Activated CD8-positive, alpha-beta memory T cell treated with anti-CD3 and anti-CD28 coated beads for 4 hours (primary cell): ENCODE measurements at places on chromosomes 1 and 21.

GRCh38 chr1:23593042-23593521 is 33.8 kb upstream of the ID3 start:
- DNase-seq = no peak

DNA sequence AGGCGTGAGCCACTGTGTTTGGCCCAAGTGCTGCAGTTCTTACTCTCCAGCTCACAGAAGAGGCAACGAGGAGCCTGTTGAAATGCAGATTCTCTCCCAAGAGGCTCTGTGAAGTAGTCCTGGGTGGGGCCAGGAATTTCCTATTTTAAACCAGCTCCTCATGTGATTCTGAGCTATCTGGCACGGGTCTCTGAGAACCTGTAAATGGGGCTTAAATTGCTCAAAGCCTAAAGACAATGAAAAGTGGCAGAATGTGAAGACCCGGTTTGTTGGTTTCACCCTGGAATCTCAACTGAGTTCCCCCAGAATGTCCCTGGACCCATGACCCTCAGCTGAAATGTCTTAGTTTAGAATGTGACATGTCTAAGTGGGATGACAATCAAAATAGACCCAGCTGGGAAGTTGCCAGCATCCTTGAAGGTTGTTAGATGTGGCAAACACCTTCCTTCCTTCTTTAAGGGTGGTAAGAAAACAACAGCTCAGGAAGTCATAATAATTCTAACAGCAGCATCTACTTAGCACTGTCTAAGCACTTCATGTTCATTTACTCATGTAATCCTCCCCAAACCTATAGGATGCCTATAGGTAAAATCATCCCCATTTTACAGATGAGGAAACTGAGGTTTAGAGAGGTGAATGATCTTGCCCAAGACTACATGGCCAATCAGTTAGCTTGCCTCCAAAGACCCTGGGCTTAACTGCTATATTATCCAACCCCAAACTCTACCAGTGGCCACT is 20.9 kb upstream of the ATP5PO start:
- DNase-seq = no peak

DNA sequence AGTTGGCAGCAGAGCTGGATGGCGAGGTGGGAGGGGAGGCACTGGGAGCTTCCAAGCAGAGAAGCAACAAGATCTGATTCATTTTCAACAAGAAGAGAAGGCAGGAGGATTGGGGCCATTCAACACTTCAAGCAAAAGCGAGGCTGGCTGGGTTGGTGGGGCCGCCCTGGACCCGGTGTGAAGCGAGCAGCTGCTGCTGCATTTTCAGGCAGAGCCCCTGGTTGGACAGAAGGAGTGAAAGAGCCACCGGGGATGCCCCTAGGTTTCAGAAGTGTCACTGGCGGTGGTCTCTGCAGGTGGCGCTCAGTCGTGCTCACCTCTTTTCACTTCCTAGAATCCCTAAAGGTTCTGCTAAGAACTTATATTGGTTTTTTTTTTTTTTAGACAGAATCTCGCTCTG is 18.0 kb downstream of the SLC2A7 start:
- no peak for DNase-seq

DNA sequence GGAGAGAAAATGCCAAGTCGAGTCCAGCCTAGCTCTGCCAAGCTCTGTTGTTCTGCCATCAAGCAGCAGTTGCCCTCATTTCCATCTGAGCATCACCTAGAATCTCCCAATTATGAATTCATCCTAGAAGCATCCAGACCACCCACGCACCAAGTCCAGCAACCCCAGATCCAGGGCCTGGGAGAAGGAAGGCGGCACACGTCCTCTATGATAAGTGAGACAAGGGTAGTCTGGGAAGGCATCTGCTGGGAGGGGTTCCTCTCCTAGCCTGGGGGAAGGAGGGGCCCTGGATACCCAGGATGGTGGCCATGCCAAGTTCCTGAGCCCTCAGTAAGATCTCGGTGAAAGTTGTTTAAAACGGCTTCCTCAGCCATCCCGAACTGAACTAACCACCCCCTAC is 70.7 kb downstream of the VWA5B1 start:
- DNase-seq = no peak

- DNase-seq = no peak
These were observed 306.6 kb upstream of the LYPLAL1 start for GRCh38 chr1:218867066-218867465.

- no peak for DNase-seq
These were observed 55.3 kb downstream of the NTPCR start for GRCh38 chr1:233005703-233006102.

DNA sequence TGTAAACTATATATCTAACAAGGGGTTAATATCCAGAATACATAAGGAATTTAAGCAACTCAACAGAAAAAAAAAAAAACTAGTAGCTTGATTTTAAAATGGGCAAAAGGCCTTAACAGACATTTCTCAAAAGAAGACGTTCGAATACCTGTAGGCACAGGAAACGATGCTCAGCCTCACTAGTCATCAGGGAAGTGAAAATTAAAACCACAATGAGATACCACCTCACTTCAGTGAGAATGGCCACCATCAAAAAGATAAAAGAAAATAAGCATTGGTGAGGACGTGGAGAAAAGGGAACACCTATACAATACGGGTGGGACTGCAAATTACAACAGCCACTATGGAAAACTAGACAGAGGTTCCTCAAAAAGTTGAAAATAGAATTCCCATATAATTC is 37.3 kb downstream of the NPHP4 start:
- DNase-seq = no peak

DNA sequence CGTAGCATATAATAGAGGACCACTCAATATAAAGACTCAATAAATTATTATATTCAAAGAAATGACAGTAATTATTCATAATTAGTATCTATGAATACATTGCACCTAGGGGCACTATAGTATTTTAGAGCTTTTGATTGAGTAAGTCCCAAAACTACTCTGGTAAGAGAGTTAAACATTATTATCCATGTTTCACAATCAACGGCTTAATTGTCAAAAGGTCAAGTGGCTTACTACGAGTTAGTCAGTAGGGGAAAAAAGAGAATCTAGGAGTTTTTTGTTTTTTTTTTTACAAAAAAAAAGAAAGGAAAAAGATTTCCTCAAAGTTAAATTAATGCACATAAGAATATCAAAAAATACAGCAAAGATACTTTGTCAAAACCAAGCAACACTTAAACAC is 20.4 kb upstream of the LAMC1 start:
- no peak for DNase-seq

DNA sequence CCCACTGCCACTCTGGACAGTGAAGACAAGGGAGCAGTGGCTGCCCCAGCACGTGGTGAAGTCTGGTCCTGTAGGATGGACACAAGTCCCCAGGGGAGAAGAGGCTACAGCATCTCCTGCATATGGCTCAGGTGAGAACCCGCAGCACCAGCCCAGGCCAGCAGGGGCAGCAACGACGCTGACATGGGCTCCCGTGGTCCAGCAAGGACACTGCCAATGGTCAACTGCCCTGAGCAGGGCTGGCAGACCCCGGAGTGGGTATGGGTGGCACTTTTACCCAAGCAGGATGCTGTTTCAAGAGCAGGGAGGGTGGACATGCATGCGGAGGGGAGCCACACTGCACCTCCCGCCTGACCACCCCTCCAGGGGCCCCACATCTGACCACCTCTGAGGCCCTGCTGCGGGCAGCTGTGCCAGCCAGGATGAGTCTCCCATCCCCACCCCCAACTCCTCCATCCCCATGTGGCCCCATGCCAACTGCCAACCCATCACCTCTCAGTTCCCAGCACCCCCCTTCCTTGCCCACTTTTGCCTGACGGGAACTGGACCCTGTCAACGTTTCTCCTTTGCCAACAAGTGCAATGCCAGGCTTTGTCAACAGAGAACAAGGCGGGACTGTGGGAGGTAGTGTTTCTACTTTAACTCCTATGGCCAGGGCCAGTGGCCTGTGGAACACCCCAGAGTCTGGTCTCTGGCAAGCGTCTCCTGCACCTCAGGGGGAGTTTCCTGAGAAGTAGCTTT is 8.6 kb downstream of the MORN1 start:
- no peak for DNase-seq

GRCh38 chr1:181141431-181141910 is 53.0 kb downstream of the IER5 start:
- DNase-seq = peak; percentile 29

DNA sequence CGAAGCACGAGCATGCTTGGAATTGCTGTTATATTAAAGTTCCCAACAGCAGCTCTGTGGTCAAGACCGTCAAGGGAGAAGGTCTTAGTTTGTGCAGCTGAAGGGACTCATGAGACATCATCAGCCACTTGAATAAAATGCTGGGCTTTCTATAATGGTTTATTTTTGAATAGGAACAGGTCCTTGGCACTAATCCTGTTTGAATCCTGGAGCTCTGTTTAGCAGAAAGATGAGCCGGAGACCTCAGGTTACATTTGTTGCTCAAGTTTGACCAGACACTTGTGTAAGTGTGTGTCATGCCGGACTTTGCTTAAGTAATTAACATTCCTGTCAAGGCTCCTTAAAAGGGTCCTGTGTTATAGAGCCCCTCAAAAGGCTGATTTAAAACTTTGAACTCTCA is 186.5 kb downstream of the ROR1 start:
- DNase-seq = no peak

GRCh38 chr1:44808063-44808937 is at the start of gene BTBD19:
BTBD19 (plus strand) TSS chr1:44808523; CDS start chr1:44808821, 298 bp downstream.
- peak; percentile 68 for DNase-seq

- DNase-seq = peak; percentile 60
These were observed 4.4 kb upstream of the ZNF692 start for GRCh38 chr1:248862998-248863881.

GRCh38 chr1:10484521-10484920 is 9.8 kb downstream of the PEX14 start:
- no peak for DNase-seq

DNA sequence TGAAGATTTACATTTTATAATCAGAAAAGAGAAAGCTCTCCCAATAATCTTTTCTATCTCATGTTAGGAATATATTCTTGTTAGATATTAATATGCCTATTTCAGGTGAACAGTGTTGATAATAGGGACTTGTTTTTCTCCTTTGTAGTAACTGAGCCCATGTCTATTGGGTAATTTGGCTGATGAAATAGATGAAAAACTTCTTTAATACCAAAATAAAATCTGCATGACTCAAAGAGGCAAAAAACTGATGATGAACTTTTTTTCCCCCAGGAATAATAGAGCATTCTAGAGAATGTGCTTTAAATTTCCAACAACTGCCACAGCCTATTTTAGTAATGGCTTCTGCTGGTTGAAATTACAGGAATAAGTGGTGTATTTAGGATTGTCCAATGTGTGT is 178.9 kb upstream of the GREM2 start:
- no peak for DNase-seq

DNA sequence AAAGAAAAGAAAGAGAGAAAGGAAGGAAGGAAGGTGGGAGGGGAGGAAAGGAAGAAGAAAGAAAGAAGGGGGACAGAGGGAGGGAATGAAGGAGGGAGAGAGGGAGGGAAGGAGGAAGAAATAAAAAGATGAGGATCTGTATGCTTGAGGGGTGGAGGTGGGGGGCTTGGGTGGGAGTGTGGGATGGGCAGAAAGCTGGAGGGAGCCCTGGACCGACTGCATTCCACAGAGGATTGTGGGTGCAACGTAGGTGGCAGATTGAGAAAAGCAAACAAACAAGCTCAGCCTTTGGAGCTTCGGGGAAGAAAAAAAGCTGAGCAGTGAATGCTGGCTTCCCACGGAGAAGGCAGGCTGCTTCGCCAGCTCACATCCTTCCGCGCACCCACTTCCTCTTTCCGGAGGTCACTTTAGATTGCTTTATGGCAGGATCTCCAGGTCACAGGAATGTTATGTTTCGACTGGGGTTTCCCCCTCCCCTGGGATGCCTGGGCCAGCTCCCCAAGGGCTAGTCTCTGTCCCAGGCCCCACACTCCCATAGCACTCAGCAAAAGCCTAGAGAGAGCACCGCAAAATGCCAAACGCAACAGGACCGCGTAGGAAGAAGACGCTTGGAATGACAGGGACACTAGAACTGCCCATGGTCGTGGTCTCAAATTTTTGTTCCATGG is 20.7 kb upstream of the LGALS8 start:
- no peak for DNase-seq

- no peak for DNase-seq
These were observed 105.4 kb downstream of the SLC45A1 start for GRCh38 chr1:8423269-8423691.

DNA sequence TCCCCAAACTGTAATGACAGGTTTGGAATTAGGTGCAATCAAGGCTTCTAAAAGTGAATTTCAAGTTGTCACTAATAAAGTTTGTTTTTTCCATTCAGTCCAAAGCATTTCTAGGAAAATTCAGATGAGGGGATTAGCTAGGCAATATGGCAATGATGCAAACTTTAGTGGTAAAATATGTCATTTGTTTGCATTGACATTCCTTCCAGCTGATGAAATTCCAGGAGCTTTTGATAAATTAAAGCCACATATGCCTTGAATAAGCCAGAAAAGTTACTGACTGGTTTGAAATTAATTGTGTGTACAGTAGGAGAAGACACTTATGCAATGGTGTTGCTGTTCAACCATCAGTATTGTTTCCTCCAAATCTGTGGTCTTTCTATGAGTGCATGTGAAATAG is 57.8 kb downstream of the MROH9 start:
- DNase-seq = no peak
